ENCODE measurements at places on chromosomes 3 and 15.

DNA sequence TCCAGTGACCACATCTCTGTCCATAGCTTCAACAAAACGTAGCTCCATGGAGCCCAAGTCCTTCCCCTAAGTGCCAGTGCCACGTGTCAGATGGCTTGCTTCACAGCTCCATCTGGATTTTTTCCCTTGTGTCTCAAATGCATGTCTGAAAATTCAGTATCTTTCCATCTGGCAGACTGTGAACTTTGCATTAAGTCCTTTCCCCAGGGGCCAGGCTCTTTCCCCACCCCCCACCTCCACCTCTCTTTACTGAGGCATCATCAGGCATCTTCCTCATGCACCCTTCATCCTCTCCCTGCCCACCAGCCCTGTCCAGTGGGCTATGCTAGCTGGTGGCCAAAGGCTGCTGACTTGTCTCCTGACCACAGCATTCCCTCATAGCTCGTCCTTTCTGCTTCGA is 53.7 kb downstream of the PDIA5 start:
- DNase-seq, result no peak

- DNase-seq, result no peak
Observed at GRCh38 chr3:108125550-108126071, 34.8 kb upstream of the CD47 start.

DNA sequence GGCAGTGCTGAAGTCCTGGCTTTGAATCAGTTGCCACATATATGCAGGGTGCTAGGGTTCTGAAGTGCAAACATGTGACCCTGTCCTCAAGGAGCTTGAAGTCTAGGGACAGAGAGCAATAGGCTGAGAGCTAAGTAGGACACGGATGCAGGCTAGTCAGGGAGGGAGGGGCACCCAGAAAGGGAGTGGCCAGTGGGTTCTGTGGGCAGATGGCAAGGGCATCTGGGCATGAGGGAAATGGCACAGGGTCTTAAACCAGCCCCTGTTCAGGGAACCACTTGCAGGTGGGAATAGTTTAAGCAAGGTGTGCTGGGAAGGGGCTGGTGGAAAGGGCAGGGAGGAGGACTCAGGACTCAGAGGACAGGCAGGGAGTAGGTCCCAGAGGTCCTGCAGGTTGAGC is 46.4 kb upstream of the EPHB1 start:
- no peak for DNase-seq

DNA sequence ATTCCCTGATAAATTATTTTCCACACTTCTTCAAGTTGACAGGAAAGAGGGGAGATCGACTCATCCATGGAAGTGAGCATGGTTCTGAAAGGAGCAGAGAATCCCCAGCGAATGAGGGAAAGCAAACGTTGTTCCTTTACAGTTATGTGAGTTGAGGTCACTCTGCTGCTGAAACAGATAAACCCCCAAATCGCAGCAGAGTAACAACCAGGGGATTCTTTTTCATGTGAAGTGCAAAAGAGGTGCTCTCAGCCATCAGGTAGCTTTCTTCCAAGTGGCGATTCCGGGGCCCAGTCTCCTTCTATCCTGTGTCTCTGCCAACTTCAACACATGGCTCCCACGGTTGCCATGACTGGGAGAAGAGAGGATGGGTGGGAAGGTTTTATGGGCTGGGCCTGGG is 28.2 kb downstream of the MEX3B start:
- DNase-seq, result no peak

- DNase-seq, result no peak
Observed at GRCh38 chr3:14678015-14678503, 3.1 kb downstream of the C3orf20 start.

GRCh38 chr3:150871192-150871591 is 34.0 kb downstream of the MINDY4B start:
- DNase-seq, result no peak

DNA sequence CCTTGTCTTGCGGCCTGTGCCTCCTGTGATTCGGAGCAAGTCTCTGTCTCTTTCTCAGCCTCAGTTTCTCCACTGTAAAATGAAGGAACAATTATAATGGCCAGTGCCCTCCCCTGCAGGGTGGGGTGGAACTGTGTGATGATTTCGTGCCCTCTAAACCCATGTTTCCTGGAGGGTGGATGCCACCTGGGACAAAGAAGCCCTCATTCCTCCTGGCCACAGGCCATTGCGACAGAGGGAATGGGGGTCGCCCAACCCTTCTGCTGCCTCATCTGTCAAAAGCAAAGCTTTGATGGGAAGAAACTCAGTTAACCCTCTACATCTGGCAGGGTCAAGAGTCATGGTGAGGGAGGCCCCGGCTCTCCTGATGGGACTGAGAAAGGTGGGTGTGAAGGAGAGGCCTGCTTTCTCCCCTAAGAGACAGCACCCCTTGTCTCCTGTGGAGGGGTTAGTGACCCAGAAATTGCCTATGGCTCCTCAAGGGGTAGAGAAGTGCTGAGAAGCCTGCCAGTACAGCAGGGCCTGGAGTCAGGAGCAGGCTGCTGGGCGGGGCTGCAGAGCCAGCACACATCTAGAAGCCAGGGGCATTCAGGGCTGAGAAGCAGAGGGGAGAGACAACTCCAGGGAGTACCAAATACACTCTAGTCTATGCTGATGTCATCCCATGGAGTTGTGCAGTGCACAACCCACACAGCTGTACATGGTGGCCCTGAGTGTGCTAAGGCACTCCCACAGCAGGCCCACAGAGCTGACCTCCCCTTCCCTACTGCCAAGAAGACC is 61.0 kb downstream of the PLXNA1 start:
- no peak for DNase-seq

GRCh38 chr15:50641318-50641717 is 45.3 kb downstream of the TRPM7 start:
- DNase-seq, result no peak

- no peak for DNase-seq
Observed at GRCh38 chr3:185631508-185632206, 45.6 kb downstream of the SENP2 start.

DNA sequence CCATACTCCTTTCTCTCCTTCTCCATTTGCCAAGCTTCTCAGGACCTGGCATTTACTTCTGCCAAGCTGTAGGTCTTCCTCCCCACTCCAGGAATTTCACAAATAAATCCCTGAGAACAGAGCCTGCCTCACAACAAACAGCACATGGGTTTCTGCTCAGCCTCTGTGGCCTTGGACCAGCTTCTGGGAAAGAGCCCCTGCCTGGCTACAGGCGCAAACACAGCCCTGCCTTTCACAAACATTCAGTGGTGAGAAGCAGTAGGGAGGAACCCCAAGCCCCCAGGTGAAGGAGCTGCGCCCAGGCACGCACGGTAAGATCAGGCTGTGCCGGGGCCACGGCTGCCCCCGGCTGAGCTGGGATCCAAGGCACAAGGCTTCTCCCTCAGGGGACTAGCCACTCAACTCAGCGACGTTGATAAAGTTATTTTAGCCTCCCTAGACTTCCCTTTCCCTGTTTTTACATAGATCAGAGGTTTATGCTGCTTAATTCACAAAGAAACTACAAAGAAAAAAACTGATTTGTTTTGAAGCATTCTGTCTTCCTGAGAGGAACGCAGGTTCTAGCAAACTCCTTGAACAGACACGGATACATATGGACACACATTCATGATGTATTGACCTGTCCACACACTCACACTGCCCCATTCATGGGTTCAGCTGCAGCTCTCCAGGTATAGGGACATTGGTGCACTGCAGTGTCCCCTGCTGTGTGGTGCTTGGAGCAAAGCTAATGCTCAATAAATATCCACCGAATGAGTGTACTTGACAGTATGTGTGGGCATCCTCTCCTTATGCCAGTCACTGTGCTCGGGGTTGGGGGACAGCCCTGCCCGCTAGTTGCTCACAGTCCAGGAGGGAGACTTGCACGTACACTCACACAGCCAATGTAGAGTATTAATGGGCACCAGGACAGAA is 25.4 kb downstream of the HES1 start:
- DNase-seq, result no peak

- no peak for DNase-seq
Observed at GRCh38 chr3:53091011-53091410, 39.2 kb downstream of the RFT1 start.

- no peak for DNase-seq
Observed at GRCh38 chr3:49872801-49873281, 3.1 kb upstream of the CAMKV start.

DNA sequence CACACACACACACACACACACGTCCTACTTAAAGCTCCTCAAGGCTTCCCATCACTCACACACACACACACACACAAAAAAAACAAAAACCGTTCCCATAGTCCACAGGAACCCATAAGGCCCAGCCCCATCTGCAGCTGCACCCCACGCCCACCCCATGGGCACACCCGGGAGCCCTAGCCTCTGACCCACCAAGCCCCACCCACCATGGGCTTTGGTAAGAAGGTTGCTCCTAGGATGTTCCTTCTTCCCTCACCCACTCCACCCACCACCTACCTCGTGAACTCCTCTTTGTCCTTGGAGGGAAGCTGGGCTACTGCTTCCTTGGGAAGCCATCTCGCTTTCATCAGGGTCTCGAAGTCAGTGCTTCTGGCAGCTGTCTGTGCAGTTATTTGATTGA is 115.1 kb downstream of the TPRA1 start:
- DNase-seq, result no peak

- DNase-seq, result peak; percentile 96
Observed at GRCh38 chr3:15601399-15602145, at the start of the genes BTD and HACL1. Gene BTD (plus strand): TSS chr3:15601745. CDS start chr3:15635440, 33,695 bp downstream. Gene HACL1 (minus strand): TSS chr3:15601569. CDS start chr3:15601463, 106 bp downstream.

DNA sequence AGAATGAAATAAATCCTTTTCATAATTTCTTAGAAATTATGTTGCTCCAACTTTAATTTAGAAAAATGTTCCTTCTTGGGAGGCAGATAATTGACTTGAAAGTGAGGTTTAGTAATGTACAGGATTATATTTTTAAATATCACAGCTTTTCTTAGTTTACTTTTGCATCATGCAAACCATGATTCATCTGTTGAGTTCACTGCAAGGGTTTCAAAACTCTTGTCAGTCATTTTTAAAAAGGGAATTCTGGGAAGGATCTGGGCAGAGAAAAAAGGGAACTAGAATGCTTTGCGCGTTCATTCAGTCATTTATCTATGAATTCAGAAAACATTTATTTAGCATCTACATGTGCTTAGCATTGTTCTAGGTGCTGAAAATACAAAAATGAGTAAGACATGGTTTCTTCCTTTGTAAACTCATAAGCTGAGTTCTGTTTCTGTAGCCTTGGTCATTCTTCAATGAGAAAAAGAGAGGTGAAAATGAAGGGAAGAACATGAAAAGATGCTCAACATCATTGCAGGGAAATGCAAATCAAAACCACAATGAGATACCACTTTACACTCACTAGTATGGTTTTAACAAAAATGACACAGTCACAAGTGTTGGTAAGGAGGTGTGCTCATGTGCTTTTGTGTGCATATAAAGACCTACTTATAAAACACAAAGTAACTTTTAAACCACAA is 209.1 kb downstream of the NR1D2 start:
- DNase-seq, result no peak

- DNase-seq, result no peak
Observed at GRCh38 chr3:134054231-134054630, 24.5 kb upstream of the SLCO2A1 start.

DNA sequence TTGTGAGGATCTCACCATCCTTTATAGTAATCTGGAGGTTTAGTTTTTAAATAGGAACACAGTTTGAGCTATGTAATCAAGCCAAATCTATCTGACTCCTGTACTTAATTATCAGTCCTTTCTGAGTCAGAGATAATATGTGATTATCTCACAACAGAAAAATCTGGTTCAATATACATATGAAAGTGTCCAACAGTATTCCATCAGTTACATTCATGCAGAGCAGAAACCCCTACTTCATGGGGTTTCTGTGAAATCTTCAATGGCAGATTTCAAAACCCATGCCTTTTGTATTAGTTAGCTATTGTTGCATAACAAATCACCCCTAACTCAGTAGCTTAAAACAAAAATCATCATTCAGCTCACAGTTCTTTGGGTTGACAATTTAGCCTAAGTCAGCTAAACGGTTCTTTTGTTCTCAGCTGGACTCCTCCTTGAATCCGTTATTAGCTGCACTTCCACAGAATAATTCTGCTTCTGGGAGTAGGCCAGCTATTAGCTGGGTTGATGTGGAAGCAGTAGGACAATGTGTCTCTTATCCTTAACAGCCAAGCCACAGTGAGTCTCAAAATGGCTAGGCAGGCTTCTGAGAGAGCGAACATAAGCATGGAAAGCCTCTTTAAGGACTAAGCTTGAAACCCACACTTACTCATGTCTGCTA is 42.9 kb upstream of the ARPP21 start:
- DNase-seq, result no peak

Data from activated CD8-positive, alpha-beta memory T cell treated with anti-CD3 and anti-CD28 coated beads for 4 hours (primary cell).